ENCODE measurements at places on chromosomes 6 and 20. TPM values are rescaled to one million over a fixed set of nuclear protein-coding genes. Genes with fewer than 3 reads are reported as not detected.

GRCh38 chr6:155387481-155387880 is 68.2 kb downstream of the NOX3 start:
- DNase-seq = no peak

GRCh38 chr6:168926306-168926705 is 327.3 kb downstream of the THBS2 start:
- DNase-seq = no peak

- DNase-seq = no peak
These were observed 442.9 kb downstream of the QKI start for GRCh38 chr6:163857421-163857820.

DNA sequence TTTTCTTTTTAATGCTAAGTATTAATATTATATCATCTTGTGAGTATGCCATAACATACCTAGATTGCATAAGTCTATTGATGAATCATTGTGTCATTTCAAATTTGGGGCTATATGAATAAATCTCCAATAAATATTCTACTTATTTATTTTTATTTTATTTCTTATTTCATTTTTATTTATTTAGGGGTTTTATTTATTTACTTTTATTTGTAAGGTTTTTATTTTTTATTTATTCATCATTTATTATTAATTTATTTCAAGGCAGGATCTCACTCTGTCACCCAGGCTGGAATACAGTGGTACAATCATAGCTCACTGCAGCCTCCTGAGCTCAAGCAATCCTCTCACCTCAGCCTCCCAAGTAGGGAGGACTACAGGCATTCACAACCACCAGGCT is 36.3 kb downstream of the BMP5 start:
- no peak for DNase-seq

- DNase-seq = no peak
These were observed 24.5 kb downstream of the GABRR2 start for GRCh38 chr6:89290401-89291155.

DNA sequence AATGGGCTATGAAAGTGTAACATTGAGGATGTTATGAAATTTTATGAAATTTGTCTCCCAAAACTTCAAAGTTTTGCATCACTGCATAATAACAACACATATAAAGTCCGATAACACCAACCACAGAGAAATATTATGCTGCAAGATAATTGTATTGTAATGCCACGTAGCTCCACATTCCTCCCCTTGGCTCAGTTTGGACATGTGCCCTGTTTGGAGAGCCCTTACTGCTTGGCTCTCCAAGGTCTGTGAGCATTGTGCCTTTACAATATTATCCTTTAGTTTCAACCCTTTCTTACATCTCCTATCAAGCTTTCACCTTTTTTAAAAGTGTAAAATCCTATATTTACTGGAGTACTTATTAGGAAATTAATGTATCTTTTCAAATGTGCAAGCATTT is 10.8 kb downstream of the HBS1L start:
- no peak for DNase-seq

GRCh38 chr6:56246541-56246880 is 869 bp downstream of the COL21A1 start:
- DNase-seq = no peak

- DNase-seq = no peak
These were observed 30.3 kb downstream of the CEBPB start for GRCh38 chr20:50220894-50221365.

Gene VGLL2
- total RNA-seq = not detected

Gene TRIM40
- not detected for total RNA-seq

Gene UBE2C
- total RNA-seq = 0.26 TPM

Gene SIRPD
- not detected for total RNA-seq

Gene EBF4
- total RNA-seq = 0.64 TPM

Data from bronchial epithelial cell (primary cell).